Lower leg skin (tissue), 4 donors: ENCODE measurements at places on chromosomes 12 and 14. TPM values are rescaled to one million over a fixed set of nuclear protein-coding genes. Genes with fewer than 3 reads are reported as not detected.
A peak's percentile ranks its signal among the peaks of the same experiment; 100 is the strongest.

DNA sequence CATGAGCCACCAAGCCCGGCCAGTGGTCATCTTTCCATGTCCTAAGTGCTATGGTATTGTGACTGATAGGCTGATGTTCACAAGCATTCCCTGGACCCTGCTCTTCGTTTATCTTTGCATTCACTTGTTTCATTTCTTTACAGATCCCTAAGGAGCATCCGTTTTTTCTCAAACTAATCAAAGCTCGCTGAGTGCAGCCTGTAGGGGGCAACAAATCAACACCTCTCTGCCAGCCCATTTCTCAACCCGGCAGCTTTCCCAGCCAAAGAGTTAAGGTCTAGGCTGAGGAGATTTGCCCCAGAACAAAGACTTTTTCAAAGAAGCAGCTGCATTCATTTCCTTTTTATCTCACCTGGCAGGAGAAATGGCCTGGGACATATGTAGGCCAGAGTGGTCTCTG is 12.1 kb downstream of the SIRT4 start:
- DNase-seq, result no peak

The KCNC2 gene
- 0.10 TPM for total RNA-seq

DNA sequence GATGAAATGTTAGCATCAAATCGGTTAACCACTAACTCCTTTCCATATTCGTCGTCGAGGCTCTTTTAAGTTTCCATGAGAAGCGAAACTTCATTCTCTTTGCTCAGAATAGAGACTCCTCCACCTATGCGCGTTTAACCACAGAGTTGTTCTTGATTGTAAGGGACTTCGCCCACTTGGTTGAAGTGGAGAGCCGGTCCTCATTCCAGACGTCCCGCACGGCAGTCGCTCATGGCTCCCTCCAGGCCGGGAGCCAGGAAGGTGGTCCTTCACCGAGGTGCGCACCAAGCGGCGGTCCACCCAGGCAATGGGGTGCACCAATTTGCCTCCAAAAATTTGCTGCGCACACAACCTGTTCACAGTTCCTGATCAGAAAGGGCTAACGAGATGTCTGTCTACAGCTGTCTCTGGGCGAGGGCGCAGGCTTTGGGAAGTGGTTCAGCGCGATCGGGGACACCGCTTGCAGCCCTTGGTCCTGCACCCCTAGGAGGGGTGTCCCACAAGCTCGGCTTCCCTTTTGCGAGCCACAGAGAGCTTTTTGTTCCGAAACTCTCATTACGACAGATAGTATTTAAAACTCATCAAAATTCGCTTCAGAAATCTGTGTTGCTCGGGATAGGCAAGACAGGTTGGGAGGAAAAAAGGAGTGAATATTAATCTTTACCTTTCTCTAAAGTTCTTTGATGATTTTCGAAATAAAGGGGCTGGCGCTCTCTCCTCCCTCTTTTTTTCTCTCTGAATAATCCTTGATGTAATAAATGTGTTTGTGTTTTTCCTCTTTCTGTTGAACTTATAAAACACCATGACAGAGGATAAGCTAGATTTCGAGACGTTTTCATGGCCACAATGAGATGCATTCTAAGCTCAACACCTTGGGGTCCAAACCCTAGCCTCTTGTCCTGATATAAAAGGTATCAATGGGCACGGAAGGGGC is 6.4 kb upstream of the ALX1 start:
- no peak for DNase-seq

DNA sequence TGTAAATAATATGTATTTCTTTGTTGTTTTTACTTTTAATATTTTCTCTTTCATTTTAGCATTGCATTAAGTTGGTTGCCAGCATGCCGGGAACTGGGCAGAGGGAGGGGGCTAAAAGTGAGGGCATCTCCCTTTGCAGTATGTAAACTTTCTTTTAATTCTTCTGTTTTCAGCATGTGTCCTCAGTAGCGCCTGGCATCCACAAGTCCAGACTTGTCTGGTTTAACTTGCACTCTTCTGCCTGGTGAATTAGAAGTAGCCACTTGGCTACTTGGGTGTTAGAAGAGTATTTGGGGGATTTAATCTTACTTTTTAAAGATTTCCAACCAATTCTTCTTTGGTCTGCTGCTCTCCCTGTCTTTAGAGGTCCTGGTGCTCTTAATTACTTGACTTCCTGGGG is 117.2 kb upstream of the SCAF11 start:
- DNase-seq, result no peak

The KRT83 gene
- not detected for total RNA-seq

DNA sequence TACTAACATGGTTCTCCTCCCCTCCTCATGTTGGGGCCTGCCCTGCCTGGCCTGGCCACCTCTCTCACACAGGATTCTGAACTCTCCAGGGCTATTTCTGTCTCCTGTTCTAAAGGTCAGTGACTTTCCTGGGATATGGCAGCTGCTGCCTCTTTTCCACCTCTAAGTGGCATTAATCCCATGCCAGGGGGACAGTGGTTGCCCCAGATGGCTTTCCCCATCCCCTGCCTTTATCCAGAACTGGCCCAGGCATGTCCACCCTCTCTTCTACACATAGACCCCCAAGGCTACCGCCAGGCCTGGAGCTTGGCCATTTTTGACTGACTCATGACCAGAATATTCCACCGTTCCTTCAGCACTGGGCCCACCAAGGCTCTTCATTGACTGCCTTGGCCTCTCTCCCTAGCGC is 90.4 kb downstream of the IRF2BPL start:
- DNase-seq, result no peak

- peak; percentile 91 for DNase-seq
Measured at GRCh38 chr12:6154730-6155459, 30.4 kb upstream of the VWF start.

GRCh38 chr12:20370014-20370386 is 1.7 kb downstream of the PDE3A start:
- DNase-seq, result peak; percentile 82

The BICDL1 gene
- total RNA-seq, result 140 TPM

DNA sequence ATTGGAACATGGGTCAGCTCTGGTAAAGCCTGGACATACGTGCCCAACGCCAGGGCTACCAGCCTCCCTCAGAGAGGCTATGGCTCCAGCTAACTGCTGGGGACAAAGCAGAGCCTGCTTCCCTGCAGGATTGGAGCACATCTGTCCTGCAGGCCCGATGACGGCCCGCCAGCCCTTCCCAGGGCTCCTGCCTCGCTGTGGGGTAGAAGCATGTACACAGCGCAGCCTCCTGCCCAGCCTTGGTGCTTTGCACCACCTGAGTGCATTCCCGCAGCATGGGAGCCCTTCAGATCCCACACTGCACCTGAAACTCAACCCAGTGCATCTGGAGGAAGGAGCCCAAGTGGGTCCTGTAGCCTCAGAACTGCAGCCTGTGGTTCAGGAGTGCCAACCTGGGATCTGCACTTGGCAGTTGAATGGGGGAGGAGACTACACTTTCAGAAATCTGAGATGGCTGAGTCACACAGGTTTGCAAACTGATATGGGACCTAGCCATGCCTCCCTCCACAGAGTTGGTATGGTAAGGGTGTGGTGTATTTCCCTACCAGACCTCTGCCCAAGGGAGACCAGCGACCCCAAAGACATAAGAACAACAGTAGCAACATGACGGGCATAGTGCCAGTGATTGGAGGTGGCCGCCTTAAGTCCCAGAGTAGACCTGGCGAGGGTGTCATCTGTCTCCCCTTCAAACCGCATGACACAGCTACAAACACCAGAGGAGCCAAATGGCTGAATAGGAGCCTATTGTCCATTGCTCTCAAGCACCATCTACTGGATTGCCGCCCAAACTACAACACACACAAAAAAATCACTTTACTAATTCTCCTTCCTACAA is 273.9 kb upstream of the MIS18BP1 start:
- no peak for DNase-seq

The TEX22 gene
- 0.17 TPM for total RNA-seq

GRCh38 chr14:42804141-42804540 is 1197.5 kb downstream of the LRFN5 start:
- no peak for DNase-seq

The RTL1 gene
- total RNA-seq, result not detected

The CDK2 gene
- total RNA-seq, result 24.0 TPM
